ENCODE measurements at places on chromosomes 11 and 22.

- no peak for DNase-seq
Measured at GRCh38 chr22:43845981-43846380, 16.3 kb downstream of the SULT4A1 start.

DNA sequence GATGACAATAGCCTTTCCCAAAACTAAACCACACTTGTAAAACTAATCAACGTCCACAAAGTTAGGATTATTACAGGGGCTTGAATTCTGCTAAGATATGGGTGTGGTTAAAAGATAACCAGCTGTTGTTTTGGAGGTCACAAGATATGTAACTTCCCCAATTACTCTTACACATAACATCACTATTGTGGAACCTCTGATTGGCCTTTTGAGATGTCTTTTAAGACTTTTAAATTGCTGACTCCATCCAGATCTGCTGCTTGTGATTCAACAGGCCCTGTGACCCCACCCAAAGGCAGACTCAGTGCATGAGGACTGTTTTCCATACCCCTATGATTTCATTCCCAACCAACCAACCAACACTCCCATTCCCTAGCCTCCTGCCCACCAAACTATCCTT lies 893.9 kb downstream of the OPCML start:
- no peak for DNase-seq

DNA sequence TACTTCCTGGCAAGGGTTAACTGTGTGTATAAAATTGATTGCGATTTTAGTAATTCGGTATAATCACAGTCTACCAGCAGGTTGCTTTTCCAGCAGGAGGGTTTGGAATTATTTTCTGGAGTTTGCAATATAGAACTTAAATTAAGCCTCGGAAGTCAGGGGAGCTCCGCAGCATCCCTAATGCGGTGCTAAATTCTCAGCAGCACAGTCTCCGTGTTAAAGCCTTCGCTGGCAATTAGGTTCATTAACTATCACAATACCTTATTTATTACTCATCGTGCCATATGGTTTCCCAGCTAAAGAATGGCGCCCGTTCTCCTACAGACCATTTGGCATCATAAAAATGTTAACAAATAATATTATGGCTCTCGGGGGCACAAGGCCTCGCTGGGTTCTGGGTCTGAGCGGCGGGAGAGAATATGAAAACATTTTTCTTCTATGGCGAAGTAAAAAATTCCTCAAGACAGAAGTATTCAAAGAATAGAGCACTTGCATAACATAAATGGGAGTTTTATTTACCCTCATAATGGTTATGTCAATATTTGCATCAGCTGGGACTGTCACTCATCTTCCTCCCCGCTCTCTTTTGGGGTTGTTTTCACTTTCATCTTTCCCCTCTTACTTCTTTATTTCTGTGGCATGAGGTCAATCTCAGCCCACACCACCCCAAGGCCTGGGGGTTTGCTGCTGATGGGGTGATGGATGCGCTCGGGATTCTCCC lies 28.1 kb upstream of the ZBTB16 start:
- no peak for DNase-seq

DNA sequence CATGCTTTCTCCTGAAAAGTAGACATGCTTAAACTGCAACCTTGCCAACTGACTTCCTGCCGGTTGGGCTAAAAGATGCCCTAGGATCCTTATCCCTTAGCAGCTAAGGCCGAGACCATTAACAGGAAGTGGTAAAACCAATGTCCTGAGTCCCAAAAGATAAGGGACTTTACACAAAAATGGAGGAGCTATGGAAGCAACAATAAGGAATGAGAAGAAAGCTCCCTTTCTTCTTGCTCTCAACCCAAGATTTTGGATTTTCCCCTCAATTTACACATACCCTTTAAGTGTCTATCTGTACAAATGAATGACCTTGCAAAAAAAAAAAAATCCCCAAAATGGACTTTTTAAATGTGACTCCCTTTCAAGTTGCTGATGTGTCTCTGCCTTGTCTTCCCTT lies 11.1 kb downstream of the MRPL17 start:
- DNase-seq: no peak

- DNase-seq: no peak
Measured at GRCh38 chr11:63099555-63099954, 44.5 kb downstream of the SLC22A24 start.

- no peak for DNase-seq
Measured at GRCh38 chr22:31497148-31497938, 1.0 kb downstream of the SFI1 start.

- DNase-seq: no peak
Measured at GRCh38 chr22:48301421-48301820, 1526.3 kb downstream of the BRD1 start.

DNA sequence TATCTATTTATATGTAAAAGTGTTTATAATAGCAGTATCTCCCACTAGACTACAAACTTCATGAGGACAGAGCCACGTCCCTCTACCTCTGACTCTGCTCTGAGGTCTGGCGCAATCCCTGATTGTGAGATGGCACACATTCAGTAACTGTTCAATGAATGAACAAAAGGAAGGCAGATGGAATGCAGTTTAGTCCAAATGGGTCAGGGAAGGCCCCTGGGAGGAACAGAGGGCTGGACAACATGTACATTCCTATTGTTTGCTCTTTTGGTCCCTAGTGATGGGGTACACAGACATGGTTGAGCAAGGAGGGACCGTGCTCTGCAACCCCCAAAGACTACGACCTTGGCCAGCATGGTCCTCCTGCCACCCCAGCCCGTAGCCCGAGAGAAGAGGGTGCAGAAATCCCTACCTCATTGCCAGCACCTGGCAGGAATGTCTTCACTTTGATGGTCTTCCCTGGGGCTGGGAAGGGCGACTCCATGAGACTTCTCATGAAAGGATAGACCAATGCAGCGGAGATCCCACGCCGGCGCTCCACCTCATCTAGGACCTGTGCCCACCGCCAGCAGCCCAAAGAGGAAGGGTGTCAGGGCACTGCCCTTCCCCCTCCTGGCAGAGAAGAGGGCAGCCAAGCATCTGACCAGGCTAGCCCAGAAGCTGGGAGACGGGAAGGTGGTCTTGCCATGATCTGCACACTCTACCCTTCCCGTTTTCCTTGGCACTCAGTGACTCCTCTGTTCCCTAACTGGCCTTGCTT lies 24.3 kb downstream of the RPL27A start:
- no peak for DNase-seq

GRCh38 chr22:40289991-40290459 lies 56.3 kb upstream of the ADSL start:
- no peak for DNase-seq

DNA sequence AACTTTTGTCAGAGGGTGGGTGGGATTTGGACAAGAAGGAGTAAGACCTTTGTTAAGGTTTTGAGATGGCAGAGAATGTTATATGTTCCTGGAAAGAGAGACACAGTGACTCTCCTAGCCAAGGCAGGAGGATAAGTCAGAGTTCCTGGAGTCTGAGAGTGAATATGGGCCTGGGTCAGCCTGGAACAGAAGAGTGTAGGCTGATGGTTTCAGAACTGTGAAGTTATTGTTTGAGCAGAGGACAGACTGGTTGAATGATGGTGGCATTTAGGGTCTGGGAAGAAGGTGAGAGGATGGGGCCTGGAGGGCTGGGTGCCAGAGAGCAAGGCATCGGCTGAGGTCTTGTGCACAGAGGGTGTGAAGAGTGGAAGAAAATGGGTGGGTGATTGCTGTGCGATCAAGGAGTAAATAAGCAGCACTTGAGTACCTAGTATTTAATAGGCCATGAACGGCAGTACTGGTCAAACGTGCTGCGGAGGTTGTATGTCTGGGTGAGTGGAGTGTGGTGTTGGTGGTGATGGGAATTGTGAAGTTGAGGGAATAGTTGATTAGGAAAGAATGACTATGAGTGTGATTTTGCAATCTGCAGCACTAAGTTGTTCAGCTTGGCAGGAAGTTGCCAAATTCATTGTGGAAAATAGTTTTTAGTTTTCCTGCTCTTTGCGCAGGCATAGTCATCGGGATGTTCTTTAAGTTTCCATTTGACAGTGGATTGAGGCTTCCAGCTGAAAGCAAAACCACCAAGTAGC lies 1.8 kb downstream of the PANX1 start:
- no peak for DNase-seq

DNA sequence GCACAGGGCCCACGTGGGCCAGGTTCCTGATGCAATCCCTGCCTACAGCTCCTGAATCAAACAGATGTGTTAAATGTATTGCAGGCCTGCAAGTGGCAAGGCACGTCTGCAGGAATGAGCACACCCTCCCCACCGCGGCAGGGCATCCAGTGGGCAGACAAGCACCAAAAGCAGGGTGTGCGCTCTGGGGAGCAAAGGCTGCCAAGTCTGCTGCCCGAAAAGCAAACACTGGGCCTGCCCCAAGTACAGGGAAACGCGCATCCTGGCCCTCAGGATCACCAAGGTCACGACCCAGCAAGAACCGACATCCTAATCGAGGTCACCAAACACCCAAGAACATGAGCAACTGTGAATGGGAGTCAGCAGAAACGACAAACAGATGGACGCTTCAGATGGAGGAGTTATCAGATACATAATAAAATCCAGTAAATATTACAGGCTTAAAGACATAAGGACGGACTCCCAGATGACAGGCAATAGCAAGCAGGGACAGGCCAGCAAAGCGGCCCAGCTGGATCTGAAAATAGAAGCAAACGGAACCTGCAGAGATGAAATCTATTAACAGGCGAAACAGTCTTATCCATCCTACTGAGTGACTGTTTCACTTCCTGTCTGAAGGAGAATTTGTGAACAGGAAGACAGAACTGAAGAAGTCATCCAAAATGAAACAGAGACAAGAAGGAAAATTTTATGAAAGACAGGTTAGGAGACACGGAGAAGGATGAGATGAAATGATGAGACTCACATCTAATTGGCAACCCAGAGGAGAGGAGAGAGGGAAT lies 26.7 kb downstream of the CARS1 start:
- DNase-seq: no peak

DNA sequence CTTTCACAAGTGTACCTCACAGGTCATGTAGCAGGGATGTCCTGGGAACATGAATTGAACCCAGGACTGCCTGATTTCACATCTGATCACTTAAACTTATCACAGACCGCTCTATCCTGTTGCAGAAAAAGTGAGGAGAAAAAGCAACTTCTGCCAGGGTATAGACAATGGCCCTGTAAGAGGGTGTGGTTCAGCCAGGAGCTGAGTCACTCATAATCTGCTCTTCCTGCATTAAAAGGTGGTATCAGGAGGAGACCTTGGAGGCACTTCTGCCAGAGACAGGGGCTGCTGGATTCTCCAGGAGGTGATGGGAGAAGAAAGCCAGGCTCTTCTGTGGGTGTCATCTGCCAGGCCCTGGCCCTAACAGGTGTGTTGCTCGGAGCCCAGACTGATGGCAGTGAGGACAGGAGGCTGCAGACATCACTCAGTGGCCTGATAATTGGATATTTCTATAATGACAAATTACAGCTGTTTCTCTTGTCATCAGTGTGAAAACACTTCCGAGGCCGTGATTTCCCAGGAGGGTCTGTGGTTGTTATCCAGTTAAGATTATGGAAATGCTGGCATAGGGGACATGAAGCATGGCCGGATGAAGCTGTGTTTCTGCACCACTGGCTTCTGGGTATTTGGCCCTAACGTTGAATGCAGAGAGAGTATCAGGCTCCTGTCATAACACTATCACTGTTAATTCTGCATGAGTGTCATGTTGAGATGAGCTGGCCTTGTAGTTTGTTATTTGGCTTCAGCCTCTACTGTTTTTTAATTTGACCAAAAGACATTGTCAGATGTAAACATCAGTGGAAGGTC lies 125.1 kb upstream of the ZBED5 start:
- no peak for DNase-seq

DNA sequence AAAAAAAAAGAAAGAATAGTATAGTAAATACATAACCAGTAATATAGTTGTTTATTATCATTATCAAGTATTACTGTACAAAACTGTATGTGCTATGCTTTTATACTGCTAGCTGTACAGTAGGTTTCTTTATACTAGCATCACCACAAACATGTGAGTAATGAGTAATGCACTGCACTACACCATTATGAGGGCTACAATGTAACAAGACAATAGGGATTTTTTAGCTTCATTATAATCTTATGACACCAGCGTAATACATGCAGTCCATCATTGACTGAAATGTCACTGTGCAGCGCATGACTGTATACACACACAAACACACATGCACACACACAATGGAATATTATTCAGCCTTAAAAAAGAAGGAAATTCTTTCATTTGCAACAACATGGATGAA lies 111.5 kb upstream of the ZBED5 start:
- DNase-seq: no peak

- DNase-seq: no peak
Measured at GRCh38 chr22:27541836-27542235, 259.7 kb downstream of the MN1 start.

DNA sequence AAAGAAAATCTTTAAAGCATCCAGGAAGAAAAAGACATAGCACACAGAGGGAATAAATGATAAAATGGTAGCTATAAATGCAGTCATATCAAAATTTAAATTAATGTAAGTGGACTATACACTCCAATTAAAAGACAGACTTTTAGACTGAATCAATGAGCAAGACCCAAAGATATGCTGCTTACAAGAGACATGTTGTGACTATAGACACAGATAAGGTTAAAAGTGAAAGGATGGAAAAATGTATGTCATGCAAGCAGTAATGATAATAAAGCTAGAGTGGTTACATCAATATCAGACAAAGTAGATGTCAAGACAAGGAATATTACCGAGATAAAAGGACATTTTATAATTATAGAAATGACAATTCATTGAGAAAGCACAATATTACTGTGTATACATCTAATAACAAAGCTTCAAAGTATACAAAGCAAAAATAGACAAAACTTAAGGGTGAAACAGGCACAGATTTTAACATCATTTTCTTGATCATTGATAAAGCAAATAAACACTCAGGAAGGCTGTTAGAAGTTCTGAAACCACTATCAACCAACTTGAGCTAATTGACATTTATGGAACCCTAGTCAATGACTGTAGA lies 22.8 kb upstream of the MUC5AC start:
- no peak for DNase-seq

DNA sequence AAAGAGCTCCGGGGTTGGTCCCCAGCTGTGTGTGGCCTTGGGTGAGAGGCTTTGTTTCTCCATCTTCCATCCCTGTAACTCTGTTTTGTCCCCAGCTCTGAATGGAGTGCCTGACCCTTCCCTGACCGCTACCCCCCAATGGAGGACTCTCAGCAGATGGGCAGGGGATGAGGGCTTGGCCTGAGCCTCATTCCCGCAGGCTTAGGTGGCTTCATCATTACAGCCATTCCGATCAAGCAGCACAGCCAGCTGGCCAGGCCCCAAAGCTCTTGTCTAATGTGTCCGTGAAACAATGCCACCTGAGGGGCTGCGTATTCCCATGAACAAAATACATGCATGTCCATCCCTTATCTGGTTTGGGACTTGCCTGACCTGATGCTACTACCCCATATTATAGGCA lies 3.9 kb upstream of the CDC42EP2 start:
- no peak for DNase-seq
